Right renal pelvis (tissue), 4 donors: ENCODE measurements at places on chromosomes 3 and 15. TPM values are rescaled to one million over a fixed set of nuclear protein-coding genes. Genes with fewer than 3 reads are reported as not detected.

Gene LEO1
- 29.8 TPM for polyA plus RNA-seq

Gene LSMEM2
- polyA plus RNA-seq, result 0.51 TPM

Gene KNG1
- 179 TPM for polyA plus RNA-seq

Gene VEPH1
- polyA plus RNA-seq, result 67.8 TPM

Gene ETV5
- 32.2 TPM for polyA plus RNA-seq

Gene GOLGA8G
- not detected for polyA plus RNA-seq

Gene PCOLCE2
- 4.8 TPM for polyA plus RNA-seq

Gene MYLK
- polyA plus RNA-seq, result 133 TPM

GRCh38 chr15:59439576-59439975 is 1.6 kb downstream of the FAM81A start:
- DNase-seq, result no peak

- no peak for DNase-seq
Measured at GRCh38 chr15:75672646-75673425, 25.1 kb downstream of the SNX33 start.

DNA sequence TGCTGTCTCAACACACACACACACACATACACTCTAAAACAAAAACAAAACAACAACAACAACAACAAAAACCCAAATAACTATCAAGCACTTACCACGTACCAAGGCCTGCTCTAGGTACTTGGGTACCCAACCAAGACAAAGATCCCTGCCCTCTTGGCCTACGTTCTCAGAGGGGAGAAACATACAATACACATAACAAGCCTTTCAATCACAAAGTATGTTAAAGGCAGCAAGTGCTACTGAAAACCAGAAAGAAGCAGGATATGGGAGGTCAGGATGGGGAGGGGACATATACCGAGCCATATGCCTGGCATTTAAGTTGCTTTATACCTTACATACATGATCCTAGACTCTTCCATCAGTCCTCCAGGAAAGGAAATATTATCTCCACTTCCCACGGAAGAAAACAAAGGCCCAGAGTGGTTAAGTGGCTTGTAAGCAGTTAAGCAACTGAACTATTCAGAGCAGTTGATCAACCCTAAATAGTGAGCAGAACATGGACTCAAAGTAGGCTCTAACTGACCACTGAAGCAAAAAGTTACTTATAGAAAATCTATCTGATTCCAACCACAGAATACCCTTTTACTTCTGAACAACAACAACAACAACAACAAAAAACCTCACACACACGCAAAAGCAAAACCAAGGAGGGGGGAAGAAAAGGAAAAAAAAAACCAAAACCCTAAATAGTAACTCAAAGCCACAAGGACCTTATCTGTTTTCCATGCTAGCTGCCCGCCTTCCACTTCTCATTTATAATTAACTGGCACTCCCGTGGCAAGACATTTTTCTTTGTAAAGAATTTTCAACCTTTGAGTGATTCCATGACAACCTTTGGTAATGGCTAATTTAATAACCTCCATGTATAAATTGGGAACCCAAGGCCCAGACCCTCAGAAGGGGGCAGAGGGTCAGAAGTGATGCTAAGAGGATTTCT is 21.0 kb downstream of the PRICKLE2 start:
- DNase-seq, result no peak

DNA sequence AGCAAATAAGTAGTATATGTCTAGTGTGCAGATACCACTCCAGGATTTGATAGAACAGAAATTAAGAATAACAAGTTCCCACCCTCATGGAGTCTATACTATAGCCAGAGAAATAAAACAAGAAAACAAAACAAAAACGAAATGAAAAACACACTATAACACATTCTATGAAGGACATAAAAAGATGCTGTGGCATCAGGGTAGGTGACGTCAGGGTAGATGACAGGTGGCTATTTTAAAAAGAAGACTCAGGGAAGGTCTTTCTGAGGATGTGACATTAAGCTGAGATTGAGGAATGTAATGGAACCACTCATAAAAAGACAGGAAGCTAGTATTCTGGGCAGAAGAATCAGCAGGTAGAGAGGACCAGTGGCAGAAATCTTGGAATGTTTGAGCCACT is 469.6 kb downstream of the RAP2B start:
- no peak for DNase-seq

GRCh38 chr3:37210230-37210629 is 35.8 kb upstream of the LRRFIP2 start:
- no peak for DNase-seq

GRCh38 chr3:100706365-100706764 is 2.9 kb upstream of the TFG start:
- DNase-seq, result no peak

DNA sequence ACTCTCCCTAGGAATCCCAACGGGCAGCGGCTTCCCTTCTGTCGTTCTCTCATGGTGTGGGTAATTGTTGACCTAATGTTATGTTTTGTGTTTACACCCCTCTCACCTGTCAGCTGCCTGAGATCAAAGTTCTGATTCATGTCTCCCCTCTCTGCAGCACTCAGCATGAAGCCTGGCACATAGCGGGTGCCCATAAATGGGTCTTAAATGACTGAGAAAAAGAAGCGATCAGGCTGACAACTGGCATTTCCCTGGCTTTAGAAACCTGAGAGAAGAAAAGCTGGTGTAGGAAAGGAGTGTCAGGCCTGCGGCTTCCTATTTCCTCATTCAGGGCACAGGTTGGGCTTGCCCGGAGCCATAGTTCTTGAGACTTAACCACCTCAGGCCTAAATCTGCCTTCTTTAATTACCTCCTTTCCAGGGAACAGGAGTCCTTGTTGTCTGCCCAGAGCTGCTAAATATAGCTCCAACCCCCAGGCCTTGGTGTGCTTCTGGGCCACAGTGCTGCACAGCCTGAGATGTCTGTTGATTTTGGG is 31.8 kb downstream of the LPP start:
- DNase-seq, result peak; percentile 31

DNA sequence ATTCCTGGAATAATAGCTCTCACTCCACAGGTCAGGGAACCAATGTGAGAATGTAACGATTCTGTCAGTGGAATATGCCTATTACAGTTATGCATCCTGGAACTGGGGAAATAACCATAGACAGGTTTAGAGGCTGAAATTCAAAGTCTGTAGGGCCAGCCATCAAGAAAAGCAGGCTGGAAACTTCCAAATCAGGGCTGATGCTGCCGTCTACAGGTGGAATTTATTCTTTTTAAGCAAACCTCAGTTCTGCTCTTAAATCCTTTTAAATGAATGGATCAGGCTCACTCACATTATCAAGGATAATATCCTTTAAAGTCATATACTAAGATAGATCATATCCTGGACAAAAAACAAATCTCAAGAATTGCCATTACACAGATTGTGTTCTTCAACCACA is 699.8 kb downstream of the NR2F2 start:
- DNase-seq, result no peak

DNA sequence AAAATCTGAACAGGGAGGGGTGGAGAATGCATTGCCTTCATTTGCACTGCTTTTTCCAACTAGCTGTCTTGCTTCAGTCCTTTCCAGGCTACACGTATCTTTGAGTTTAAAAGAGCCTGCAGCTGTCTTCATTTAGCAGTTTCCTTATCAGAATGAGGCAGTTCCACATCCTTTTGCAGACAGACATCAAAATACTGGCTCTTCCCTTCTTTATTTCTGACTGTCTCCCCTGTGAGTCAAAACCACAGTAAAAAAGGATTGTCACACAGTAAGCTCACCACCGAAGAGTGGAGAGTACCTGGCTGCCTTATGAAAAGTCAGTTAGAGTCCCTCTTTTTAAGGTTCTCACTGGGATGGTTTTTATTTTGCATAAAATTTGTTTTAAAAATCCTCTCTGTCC is 205.5 kb upstream of the CD96 start:
- DNase-seq, result no peak

DNA sequence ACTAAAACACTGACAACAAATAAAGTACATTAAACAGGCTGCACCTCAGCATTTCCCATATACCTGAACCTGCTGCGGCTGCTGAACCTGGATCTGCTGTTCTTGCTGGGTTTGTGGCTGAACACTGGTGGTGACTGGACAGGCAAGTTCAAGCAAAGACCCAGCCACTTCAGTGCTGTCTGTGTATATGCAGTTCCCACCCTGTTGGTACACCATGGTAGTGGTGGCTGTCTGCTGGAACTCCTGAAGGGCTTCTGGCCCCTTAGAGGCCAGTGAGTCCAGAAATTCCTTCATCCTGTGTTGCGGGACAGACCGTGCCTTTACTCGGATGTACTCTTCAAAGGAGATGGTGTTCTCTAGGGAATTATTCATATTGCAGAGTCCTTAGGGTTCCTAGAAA is 17.2 kb downstream of the QRICH1 start:
- DNase-seq, result no peak

DNA sequence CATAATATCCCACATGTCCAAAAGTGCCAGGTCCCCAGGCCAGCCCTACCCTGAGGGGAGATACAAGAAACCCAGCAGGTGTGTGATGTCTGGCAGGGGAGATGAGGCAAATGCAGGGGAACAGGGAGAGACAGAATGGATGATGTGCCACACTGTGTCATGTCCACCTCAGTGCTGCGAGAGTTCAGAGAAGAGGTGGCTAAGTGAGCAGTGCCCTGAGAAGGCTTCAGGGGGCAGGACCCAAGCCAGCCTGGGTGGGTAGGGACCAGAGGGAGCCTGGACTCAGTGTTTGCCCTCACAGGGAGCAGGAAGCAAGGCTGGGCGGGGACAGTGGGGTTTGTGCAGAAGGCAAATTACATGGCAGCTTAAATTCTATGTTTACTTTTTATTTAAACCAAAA is 61.2 kb downstream of the KLHL6 start:
- DNase-seq, result no peak

GRCh38 chr3:4812591-4812990 is 166.6 kb upstream of the BHLHE40 start:
- no peak for DNase-seq

DNA sequence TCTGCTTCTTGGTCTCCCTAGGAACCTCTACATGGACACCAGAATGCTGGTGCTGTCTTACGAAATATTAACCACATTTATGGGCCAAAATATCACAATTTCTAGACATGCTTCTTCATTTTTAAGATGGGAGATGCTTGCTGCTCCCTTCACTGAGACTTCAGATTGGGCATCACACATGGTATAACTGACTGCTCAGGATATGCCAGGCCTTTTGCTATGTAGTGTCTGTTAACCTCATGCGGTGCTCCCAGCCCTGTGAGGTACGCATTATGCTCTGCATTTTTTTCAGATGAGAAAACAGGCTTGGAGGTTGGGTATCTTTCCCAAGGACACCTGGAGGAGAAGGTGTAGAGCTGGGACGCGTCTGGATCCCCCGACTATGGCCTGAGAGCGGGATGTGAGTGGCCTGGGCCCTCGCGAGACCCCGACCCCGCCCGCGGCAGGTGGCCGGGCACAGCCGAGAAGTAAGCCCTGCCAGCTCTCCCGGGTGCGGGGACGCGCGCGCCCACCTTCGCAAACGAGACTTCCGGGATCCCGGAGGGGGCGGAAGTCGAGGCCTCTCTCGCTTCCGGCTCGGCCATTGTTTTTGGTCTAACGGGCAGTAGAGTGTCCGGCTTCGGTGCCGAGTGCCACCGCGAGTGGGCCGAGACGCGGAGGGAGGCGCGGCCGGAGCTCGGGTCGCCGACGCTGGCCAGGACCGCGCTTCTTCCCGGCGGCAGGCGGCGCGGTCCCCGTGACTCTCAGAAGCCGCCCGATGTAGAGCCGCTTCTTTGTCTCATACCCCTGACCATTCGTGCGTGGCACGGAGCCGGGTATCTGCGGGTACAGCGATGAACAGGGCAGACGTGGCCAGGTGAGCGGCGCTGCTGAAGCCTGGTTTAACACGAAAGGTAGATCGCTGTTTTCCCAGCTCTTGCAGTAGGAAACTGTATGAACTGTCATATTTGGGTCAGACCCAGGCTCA is at the start of gene ZKSCAN7:
Gene ZKSCAN7 (plus strand): TSS at position 568 of the 967 bp plus-strand sequence. CDS start 1,855 bp downstream, outside the sequence.
- DNase-seq, result peak; percentile 53

GRCh38 chr3:86815880-86816279 is 175.1 kb downstream of the VGLL3 start:
- no peak for DNase-seq

DNA sequence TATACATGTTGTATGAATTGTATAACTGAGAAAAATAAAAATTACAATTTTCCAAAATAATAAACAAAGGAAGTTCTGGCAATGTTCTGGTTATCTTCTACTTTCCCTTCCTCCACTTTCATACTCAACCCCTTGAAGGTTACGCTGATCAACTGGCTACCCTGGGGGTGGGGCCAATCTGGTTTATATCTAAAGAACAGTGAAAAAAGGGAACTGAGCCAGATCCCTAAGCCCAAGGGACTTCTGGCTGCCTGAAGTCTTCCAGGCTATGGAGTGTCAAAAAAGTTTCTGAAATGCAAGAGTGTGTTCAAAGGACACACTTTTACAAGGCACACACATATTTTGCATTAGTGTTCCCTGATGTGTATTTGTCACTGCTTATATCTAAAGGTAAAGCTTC is 591.9 kb downstream of the ROBO1 start:
- no peak for DNase-seq

- no peak for DNase-seq
Measured at GRCh38 chr15:78751602-78751979, 59.7 kb downstream of the ADAMTS7 start.

- no peak for DNase-seq
Measured at GRCh38 chr3:171181907-171182690, 155.6 kb upstream of the SLC2A2 start.

GRCh38 chr3:178451799-178452198 is 84.4 kb upstream of the KCNMB2 start:
- no peak for DNase-seq

- DNase-seq, result no peak
Measured at GRCh38 chr3:49671291-49672288, 2.6 kb upstream of the APEH start.

- DNase-seq, result no peak
Measured at GRCh38 chr15:68430471-68431036, 1.4 kb downstream of the ITGA11 start.

DNA sequence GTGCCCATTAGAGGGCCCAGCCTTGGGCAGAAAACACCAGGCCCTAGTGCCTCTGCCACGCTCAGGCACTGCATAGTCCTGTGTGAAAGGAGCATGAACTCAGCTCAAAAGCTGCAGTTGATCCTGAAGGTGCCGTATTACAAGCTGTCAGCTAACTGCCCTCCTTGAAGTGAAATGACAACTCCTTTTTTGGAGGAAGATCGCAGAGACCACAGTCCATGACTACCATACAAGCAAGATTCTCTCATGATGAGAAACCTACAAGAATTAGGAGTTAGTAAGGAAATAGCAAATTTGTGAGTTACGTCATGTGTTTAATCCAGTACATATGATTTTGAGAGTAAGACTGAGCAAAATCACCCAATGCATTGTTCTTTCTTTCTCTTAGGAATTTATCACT is 513.9 kb upstream of the NR2F2 start:
- DNase-seq, result no peak

DNA sequence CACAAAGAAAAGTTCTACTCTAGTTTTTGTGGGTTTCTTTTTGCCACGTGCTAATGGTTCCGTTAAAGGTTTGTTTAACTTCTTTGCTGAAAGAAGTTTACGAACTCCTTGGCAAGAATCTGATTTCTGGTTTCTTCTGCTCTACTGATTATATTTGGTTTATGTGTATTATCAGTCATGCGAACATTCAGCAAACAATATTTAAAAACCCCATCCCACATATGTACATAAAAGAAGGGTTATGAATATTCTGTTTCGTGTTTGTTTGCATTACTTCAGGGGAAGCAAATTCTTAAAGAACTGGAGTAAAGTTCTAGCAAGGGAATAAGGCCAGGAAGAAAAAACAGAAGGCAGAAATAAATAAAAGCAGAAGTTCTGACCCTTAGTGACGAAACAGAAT is 9.8 kb downstream of the LARS2 start:
- DNase-seq, result no peak
